HS-5 (cell line): ENCODE measurements at places on chromosomes 11 and 22.

GRCh38 chr11:117589063-117589462 lies 208.0 kb downstream of the DSCAML1 start:
- no peak for DNase-seq

GRCh38 chr11:88348870-88349269 lies 11.3 kb upstream of the CTSC start:
- DNase-seq, result no peak

DNA sequence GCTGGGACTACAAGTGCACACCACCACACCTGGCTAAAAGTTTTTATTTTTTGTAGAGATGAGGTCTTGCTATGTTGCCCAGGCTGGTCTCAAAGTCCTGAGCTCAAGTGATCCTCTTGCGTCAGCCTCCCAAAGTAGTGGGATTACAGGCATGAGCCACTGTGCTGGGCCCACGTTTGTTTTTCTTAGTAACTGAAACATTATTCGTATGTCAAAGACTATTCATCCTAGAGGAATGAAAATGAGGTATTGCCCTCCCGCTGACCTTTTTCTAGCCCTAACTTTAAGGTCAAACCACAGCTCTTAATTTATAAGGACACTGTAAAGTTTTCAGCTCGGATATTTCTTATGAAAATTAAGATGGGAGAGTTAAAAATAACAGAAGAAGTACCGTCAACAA lies 33.2 kb upstream of the PAX6 start:
- peak; percentile 39 for DNase-seq

GRCh38 chr11:73350908-73351636 lies 25.1 kb upstream of the RELT start:
- DNase-seq, result peak; percentile 31

DNA sequence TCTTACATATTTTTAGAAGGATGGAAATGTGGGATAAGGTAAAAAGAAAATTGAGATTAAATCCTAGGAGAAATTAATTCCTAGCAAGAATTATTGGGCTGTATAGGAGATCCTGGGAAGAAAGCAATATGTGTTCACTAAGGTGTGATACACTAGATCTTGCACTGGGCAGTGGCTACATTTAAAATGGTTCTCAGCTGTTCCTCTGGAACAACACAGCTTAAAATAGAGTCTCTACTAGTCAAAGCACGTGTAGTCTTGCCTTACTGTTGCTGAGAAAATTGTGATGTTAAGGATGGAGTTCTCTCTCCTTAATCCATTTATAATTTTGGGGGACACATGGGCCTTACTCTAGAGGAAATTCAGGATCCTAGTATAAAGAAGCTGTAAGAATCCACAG lies 54.9 kb downstream of the EXT2 start:
- no peak for DNase-seq

GRCh38 chr11:18524248-18524647 lies 2.5 kb downstream of the TSG101 start:
- no peak for DNase-seq

GRCh38 chr22:32994041-32994830 lies 63.9 kb downstream of the SYN3 start:
- no peak for DNase-seq

GRCh38 chr11:1150769-1151365 lies 6.9 kb upstream of the MUC5AC start:
- DNase-seq, result no peak

- DNase-seq, result no peak
These were observed 3.5 kb upstream of the FOXRED2 start for GRCh38 chr22:36510384-36510783.

DNA sequence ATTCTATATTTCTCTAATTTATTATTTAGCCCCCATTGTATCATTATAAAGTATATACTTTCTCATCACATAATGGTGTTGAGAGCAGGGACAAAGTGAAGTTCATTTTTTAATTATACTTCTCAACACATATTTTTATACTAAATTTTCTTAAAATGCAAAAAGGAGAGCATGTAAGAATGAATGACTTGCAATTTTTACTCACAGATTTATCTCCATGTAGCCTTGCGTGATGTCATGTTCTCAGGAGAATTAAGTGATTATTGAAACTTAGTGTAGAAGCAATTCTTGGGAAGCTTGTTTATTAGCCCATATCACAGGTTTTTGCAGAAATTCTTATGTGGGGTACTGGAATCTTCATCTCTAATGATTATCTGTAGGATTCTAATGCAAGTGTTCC lies 682 bp upstream of the OR5M11 start:
- DNase-seq, result no peak

DNA sequence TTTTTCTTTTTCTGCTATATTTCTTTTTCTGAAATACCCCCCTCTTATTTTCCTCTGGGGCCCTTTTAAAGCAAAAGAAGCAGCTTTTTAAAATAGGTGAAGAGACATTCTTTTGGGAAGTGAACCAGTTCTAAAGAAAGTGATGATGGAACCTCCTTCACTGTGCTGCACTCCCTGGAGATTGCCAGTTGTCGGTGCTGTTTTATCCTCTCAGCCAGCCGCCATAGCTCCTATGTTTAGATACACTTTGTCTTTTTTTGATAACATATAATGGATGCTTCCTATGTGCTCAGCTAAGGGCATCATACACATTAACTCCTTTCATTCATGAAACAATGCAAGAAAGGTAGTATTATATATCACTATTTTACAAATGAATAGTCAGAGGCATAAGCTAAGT lies 14.0 kb downstream of the CFAP300 start:
- no peak for DNase-seq

DNA sequence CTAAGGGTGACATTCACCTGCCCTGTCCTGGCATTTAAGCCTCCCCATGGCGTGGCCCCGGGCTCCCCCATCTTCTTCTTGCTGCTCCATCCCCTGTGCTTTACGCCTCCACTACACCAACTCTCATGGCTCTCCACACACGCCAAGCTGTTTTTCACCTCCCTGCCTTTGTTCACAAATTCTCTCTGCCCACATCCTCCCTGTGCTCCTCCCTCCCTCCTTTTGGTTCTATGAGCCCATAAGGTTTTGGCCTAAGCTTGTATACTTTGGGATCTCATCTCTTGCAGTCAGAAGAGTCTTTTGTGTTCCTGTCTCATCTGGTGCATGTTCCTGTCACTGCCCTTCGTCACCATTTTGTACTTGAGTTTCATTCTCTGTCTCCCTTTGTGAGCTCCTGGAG lies 4.6 kb upstream of the DNAL4 start:
- DNase-seq, result no peak

DNA sequence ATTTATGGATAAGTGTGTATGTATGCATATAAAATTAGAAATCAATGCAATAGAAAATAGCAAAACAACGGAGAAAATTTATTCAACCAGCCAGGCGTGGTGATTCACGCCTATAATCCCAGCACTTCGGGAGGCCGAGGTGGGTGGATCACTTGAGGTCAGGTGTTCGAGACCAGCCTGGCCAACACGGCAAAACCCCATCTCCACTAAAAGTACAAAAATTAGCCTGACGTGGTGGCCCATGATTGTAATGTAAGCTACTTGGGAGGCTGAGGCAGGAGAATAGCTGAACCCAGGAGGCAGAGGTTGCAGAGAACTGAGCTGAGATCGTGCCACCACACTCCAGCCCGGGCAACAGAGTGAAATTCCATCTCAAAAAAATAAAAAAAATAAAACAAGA lies 5.5 kb downstream of the KRTAP5-6 start:
- DNase-seq, result no peak

- DNase-seq, result no peak
These were observed 198.4 kb upstream of the SESN3 start for GRCh38 chr11:95429376-95429907.

- DNase-seq, result no peak
These were observed 615 bp downstream of the POLD4 start for GRCh38 chr11:67352546-67353316.

- DNase-seq, result peak; percentile 89
These were observed 20.9 kb upstream of the UPB1 start for GRCh38 chr22:24474221-24474620.

GRCh38 chr11:118186346-118187107 lies 10.1 kb upstream of the SCN2B start:
- DNase-seq, result no peak

- DNase-seq, result no peak
These were observed 8.5 kb upstream of the CHRDL2 start for GRCh38 chr11:74739546-74740270.

DNA sequence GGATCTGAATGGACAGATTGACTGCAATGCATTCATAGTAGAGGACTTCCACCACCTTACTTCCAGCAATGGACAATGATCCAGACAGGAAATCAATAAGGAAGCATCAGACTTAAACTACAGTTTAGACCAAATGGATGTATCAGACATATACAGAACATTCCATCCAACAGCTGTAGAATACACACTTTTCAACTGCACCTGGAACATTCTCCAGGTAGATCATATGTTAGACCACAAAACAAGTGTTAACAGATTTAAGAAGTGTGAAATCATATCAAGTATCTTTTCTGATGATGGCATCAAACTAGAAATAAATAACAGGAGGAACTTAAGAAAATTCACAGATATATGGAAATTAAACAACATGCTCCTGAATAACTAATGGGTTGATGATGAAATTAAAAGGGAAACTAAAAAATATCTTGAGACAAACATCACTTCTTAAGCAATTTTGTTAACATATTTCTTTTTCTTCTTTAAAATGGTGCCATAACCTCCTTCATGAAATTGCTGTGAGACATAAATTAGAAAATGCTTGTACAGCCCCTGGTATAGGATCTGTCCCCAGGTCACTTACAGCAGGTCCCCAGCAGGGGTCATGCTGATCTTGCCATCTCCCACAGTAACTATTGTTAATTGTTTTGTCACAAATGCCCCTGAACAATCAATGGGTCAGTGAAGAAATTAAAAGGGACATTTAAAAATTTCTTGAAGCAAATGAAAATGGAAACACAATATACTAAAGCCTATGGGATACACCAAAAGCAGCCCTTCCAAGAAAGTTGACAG lies 100.0 kb upstream of the OR4B1 start:
- DNase-seq, result no peak

DNA sequence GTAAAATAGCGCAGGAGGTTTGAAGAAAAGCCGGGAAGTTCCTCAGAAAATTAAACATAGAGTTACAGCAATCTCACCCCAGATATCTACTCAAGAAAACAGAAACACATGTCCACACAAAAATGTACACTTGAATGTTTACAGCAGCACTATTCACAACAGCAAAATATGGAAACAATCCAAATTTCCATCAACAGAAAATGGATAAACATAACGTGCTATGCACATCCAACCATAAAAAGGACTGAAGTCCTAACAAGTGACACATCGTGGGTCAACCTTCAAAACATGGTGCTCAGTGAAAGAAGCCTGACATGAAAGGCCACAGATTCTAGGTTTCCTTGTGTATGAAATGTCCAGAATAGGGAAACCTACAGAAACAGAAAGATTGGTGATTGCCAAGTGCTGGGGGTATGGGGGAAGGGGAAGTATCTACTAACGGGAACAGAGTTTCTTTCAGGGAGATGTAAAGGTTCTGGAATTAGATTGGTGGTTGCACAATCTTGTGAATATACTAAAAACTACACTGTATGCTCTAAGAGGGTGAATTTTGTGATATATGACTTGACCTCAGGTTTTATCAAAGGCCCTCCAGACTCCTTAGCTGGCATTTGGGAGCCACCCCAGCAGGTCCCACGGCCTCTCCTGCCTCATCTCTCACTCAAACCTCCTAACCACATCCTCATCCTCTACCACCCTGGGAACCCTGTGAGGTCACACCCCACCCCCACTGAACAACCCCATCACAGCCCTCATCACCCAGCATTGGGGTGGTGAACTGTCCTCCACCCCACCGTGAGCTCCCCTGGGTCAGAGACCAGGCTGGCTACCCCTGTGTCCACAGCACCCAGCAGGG lies 69.2 kb upstream of the PRR5 start:
- DNase-seq, result no peak

DNA sequence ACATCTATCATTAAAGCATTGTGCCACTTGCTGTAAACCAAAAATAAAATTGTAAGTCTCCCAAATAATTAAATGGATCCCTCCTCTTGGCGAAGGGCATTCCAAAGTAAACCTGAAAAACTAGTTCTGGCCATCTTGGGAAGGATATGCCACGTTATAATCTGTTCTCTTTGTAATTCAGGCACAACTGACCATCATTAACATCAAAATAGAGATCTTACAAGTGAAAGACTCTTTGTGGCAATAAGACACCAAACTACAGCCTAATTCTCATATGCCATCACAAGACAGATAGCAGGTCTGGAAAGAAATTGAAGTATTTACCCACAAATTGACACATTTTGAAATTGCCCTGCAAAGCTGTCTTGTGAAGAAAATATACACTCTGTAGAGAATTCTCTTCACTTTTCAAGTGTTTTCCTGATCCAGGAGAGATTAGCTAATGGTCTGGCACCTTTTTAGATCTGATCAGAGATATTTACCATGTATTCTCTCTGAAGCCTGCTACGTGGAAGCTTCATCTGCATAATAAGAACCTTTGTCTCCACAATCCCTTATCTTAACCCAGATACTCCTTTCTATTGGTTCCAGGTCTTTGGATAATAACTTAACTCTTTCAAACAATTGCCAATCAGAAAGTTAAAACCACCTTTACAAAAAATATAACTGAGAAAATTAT lies 630.4 kb upstream of the CCDC179 start:
- no peak for DNase-seq

DNA sequence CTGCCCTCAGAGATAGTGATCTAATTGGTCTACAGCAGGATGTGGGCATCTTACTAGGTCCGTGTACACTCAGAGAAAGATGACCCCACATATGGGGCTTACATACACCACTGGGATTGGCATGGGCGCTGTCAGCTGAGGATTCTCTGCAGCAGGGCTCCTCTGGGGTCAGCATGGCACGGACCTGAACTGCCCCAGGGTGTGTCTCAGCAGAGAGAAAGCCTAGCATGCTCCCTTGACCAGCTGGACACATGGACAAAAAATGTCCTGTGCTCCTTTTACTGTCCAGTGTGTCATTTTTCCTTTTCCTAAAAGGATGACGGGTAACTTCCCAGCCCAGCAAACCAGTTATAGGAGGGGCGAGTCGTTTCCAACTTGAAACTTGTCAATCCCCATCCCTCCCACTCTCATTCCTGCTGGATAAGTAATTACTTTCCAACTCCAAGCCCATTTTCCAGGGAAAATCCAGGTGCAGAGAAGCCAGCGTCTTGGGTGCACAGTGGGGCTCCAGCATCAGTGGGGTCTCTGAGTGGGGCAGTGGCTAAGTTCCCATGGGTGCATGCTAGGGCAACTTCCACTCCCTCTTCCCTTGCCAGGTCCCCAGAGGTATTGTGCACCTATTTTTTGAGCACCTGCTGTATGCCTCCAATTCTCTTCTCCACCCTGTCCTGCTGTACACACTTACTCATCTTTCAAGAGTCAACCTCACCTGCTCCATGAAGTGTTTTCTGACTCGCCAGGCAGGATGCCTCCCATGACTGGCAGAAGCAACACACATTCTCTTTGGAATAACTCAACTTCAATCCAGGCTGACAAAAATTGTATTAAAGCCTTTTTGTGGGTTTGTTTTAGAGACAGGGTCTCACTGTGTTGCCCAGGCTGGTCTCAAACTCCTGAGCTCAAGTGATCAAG lies 5.0 kb downstream of the VSTM5 start:
- peak; percentile 50 for DNase-seq

GRCh38 chr22:41565403-41566054 lies 4.7 kb downstream of the CSDC2 start:
- peak; percentile 72 for DNase-seq
